ENCODE measurements at places on chromosomes 7 and 10.

GRCh38 chr7:150754951-150755350, 17.7 kb downstream of the GIMAP5 start:
- DNase-seq = no peak

- no peak for DNase-seq
These were observed 127.5 kb downstream of the COL28A1 start for GRCh38 chr7:7408001-7408770.

DNA sequence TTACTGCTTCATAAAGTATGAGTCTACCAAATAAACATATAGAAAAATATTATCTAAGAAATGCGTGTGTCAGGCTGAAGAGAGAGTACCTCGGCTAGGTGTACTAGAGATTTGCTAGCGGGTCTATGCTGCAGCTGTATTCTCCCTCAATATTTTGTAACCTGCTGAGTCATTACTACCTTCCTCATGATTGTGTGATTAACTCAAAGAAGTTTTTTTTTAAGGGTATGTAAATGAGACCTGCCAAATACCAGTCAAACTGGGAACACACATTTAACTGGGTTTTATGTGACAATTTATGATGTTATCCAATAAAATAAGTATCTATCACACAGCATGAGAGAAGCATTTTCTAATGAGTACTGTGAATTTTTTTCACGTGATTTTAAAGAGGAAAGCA, 180.4 kb downstream of the RNF133 start:
- DNase-seq = no peak

DNA sequence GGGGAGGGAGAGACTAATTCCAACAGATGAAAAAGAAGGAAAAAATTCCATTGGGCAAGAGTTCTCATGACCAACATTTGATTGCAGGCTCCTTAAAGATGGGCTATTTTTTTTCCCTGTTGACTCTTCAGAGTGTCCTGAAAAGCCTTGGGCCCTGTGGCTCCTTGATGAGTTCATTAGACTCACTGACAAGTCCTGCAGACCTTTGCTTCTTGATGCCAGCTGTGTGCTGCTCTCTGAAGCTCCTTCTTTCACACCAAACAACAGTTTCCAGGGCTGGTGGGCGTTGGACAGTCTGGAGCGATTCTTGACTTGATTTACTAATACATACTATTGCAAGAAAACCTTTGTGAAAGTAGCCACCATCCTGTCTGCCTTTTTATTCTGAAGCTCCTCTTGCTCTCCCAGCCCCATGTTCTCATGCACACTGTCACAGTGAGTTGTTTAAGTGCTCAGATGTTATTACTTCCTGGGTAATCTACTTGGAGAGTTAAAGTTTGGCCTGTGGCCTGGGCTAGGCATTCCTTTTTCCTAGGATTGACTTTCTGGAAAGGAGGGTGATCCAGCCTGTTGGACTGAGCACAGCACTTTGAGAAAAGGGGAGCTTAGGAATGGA, 250.3 kb downstream of the PTEN start:
- DNase-seq = no peak

- DNase-seq = no peak
These were observed 68.8 kb downstream of the TRIL start for GRCh38 chr7:28889290-28889689.

- DNase-seq = no peak
These were observed 39.4 kb upstream of the CHCHD3 start for GRCh38 chr7:133121175-133121844.

DNA sequence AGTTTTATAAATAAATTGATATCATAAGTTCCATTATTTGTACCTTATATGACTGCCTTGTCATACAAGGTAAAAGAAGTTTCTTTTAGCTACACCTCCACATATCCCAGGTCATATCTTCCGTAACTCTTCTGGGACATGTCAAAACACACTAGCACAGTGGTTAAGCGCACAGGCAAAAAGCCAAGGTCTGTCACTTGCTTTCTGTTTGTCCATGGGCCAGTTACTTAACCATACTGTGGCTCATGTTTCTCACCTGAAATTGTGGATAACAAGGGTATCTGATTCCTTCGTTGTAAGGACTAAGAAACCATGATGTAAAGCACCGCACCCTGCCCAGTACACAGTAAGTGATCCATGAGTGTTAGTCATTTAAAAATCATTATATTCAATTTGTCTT, 56.2 kb downstream of the SEMA3D start:
- DNase-seq = no peak

GRCh38 chr10:102785818-102786217, 42.1 kb downstream of the WBP1L start:
- no peak for DNase-seq

GRCh38 chr7:134768243-134768642, 11.2 kb upstream of the CALD1 start:
- DNase-seq = no peak

DNA sequence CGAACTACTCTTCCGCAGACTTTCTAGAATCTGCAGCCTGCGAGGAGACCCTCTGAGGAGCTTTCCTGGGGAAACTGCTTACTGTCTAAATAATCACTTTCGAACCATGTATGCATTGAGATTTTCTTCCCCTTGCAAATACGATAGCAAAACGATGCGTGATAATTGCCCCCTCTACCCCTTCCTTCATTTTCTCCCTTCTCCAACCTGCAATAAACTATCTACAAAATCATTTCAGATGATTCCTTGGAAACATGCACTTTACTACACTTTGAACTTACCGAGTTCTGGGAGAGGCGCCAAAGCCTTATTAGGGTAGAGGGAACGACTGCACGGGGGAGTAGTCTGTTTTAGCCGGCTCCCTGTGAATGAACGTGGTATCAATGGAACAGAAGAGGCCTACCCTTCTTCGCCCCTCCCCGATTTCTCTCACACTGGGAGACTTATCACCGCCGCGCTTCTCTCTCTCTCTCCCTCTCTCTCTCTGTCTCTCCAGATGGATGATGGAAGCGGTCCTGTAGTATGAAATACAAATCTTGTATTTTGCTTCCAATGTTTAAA, at the start of gene FGFBP3:
TSS of gene FGFBP3 (minus strand) at position 370 of the 561 bp plus-strand sequence. CDS start 517 bp downstream, outside the sequence.
- DNase-seq = no peak

GRCh38 chr10:127046975-127047877, 142.0 kb downstream of the DOCK1 start:
- no peak for DNase-seq

GRCh38 chr10:2022401-2022800, 285.1 kb upstream of the ADARB2 start:
- no peak for DNase-seq

DNA sequence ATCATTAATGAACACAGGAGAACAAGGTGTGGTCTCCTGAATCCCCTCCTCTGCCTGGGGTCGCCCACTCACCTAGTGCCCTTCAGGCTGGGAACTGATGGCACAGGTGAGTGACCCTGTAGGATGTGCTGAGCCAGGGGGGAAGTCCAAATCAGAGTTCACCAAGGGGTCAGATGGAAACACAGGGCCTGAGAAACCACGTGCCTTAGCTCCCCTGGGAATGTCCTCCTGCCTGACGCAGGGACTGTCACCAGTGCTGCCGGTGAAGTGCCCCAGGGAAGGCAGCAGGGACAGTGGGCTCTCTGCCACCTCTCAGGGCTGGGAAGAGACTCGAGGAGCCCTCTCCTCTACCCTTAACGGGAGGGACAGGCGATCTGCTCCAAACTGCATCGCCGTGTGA, 5.8 kb upstream of the PYROXD2 start:
- DNase-seq = no peak

DNA sequence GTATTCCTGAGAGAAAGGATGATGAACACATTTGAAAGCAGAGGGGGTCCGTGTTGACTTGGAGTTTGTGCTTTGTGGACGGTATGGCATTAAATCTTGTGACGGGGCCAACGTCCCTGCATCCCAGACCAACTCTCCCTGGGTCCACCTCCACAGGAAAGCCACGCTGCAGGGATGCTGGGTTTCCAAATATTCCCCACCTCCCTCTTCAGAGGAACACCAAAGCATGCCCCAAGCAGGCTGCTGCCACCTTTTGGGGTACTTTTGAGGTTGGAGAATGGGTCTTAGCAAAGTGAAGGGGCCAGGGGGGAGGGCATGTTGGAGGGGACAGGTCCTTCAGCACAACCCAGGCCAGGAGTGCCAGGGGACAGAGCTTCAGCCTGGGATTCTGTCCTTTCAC, 504.4 kb downstream of the TCERG1L start:
- no peak for DNase-seq

DNA sequence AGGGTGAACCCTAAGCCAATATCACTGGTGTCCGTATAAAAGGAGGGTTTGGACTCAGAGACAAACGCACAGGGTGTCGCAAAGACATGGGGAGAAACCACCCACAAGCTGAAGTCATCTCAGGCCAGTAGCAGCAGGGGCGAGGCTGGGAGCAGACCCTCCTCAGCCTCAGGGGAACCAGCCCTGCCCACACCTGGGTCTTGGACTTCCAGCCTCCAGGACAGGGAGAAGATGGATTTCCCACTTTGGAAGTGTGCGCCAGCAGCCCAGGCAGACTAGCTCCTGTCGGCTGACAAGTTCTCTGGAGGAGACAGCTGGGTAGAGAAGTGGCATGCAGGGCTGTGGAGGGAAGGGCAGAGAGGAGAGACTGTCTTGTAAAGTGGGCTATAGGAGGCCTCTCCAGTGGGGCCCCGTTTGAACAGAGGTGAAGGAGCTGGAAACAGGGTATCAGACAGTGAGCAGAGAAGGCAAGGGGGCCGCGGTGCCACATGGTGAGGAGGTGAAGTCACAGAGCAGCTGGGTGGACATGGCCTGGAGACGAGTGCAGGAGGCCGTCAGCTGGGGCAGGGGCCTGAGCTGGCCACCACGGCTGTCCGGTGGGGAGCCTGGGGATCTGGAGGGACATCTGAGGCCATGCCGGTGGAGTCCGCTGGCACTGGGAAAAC, 475.6 kb downstream of the PTPRN2 start:
- no peak for DNase-seq

- no peak for DNase-seq
These were observed 373.6 kb downstream of the BBS9 start for GRCh38 chr7:33503014-33503413.

DNA sequence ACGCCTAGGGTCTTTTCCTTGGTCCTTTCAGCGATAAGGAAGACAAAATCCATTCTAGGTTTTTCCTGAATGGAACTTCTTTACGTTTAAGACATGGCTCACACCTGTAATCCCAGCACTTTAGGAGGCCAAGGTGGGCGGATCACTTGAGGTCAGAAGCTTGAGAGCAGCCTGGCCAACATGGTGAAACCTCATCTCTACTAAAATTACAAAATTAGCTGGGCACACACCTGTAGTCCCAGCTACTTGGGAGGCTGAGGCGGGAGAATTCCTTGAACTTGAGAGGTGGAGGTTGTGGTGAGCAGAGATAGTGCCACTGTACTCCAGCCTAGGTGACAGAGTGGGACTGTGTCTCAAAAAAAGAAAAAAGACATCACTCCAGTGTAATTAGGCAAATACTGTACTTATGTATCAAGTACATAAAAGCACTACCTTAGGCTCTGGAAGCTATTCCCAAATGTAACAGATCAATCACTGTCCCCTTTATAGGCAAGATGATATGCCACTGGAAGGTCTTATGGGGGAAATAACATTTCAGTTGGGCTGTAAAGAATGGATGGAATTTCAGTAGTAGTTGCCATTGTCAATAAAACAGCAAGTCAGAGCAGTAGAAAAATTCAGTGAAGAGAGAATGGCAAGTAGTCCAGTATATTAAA, 5.7 kb downstream of the STK17A start:
- no peak for DNase-seq

DNA sequence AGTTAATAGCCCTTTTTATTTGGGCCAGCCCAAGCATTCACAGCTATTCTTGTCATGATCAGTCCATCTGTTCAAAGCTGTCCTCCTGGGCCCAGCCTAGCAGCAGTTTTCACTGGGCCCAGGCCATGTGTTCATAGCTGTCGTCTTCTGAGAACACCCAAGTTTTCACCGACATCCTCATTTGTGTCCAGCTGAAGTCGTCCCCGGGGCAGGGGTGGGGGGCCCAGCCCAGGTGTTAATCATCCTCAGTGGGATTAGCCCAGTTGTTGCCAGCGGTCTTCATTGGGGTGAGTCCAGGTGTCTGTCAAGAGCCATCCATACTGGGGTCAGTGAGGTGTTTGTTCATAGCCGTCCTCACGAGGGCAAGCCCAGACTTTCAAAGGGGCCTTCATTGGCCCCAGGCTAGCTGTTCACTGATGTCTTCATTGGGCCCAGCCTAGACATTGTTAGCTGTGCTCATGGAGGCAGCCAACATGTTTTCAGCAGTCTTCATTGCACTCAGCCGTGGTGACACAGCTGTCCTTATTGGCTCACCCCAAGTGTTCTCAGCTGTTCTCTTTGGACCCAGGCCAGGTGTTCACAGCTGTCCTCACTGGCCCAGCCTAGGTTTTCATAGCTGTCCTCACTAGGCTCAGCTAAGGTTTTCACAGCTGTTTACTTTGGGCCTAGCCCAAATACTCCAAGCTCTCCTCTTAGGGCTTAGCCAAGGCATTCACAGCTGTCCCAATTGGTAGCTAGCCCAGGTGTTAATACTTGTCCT, 10.0 kb downstream of the FRG2B start:
- no peak for DNase-seq

- no peak for DNase-seq
These were observed 29.9 kb downstream of the DCLRE1C start for GRCh38 chr10:14924013-14924412.

GRCh38 chr10:120542591-120542990, 85.6 kb downstream of the PLPP4 start:
- DNase-seq = no peak
